Metanephros (tissue), 2 donors: ENCODE measurements at places on chromosomes 16 and 17. TPM values are rescaled to one million over a fixed set of nuclear protein-coding genes. Genes with fewer than 3 reads are reported as not detected.

The KRT24 gene
- not detected for total RNA-seq

The TTLL6 gene
- total RNA-seq, result 0.41 TPM

The TMED6 gene
- 1.9 TPM for total RNA-seq

The CLEC19A gene
- 0.18 TPM for total RNA-seq

The SRCAP gene
- total RNA-seq, result 47.5 TPM

The LITAF gene
- 80.5 TPM for total RNA-seq

The BICDL2 gene
- 3.3 TPM for total RNA-seq

The G6PC1 gene
- total RNA-seq, result 6.0 TPM

The ADORA2B gene
- 1.8 TPM for total RNA-seq

The PRSS33 gene
- total RNA-seq, result 1.2 TPM

The PPP1R27 gene
- 5.7 TPM for total RNA-seq

The ALOX12 gene
- total RNA-seq, result 0.64 TPM

The DECR2 gene
- 22.0 TPM for total RNA-seq
